NCI-H1105 treated with DMSO at 0.1 percent for 48 hours (cell line): ENCODE measurements at places on chromosomes 11 and 22.

- DNase-seq, result no peak
Observed at GRCh38 chr11:69513663-69514224, 32.3 kb downstream of the LINC01488 start.

- no peak for DNase-seq
Observed at GRCh38 chr11:10002221-10002620, 291.8 kb downstream of the SBF2 start.

GRCh38 chr11:73053964-73054363 is 88.2 kb downstream of the FCHSD2 start:
- no peak for DNase-seq

DNA sequence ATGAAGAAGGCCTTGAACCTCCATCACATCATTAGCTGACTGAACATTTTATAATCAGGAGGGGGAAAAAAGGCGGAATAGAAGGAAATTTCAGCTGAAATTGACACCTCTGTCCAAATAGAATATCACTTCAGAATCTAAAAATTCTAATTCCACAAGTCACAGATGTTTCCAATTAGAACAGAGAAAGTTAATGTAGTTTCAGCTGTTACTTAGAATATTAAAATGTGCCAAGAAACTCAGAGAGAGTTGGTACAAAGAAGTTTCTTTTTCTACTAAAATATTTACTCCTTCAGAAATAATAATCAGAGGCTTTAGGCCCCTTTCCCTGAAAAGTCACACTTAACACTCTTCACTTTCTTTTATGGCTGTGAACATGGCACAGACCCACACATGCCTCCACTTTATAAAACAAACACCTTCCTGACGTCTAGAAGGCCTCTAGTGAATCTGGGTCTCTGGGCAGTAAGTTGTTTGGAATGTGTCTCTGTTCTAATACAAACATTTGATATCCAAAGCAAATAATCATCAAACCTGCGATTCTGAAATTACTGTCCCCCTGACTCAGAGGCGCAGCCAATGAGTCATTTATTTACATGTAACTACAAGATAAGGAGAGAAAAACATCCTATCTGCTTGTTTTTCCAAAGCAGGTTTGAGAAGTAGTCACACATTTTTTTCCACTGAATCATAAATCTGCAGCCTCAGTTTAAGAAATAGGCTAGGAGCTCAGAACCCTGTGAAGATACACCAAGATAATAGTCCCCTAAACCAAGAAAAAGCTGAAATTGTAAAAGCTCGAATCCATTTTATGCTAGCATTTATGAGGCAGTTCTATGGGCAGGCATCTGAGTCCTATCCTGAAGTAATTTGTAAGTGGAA is 148.4 kb downstream of the ME3 start:
- no peak for DNase-seq

DNA sequence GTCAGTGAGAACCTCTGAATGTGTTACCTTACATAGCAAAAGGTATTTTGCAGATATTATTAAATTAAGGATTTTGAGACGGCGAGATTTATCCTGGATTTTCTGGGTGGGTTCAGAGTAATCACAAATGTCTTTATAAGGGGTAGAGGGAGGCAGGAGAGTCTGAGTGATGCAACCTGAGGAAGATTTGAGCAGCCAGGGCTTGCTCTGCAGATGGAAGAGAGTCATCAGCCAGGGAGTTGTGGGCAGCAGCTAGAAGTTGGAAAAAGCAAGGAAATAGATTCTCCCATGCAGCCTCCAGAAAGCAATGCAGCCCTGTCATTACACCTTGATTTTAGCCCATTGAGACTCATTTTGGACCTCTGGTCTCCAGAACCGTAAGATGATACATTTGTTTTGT is 4.1 kb upstream of the WDR74 start:
- DNase-seq, result no peak
